Hematopoietic multipotent progenitor cell treated with erythropoietin and hydrocortisone succinate and interleukin-3 and kit ligand, for 8 days (in vitro differentiated cells): ENCODE measurements at places on chromosomes 4 and X.

- DNase-seq = no peak
These were observed 5.1 kb downstream of the PPARGC1A start for GRCh38 chr4:23884741-23885140.

GRCh38 chr4:165524532-165525190 lies 145.9 kb downstream of the CPE start:
- DNase-seq = no peak

DNA sequence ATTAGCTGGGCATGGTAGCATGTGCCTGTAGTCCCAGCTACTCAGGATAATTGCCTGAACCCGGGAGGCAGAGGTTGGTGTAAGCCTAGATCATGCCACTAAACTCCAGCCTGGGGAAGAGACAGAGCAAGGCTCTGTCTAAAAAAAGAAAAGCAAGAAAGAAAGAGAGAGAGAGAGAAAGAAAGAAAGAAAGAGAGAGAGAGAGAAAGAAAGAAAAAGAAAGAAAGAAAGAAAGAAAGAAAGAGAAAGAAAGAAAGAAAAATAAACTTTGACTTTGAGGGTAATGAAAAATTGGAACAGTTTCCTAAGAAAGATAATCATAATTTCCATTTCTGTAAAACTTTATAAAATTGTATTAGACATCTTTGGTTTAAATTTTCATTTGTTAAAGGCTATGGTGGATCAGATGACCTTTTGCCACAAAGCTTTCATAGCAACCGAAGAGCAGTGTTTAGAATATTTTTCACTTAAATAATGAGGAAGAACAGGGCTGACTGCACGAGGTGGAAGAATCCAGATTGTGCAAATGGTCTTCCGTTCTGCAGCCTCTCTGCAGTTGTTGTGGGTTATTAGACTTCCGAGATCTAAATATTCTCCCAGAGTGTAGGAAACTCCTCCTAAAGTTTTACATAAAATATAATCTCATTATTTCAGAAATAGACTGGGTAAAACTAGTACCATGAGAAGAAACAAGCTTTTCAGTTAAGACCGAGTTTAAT lies 55.9 kb downstream of the RBM47 start:
- no peak for DNase-seq

GRCh38 chr4:74794382-74795010 lies at the start of gene BTC:
Gene BTC, minus strand, starts transcription at chr4:74794523. Its CDS starts 198 bp downstream, at chr4:74794325.
- peak; percentile 31 for DNase-seq

GRCh38 chrX:103488794-103489193 lies 30.5 kb downstream of the RAB40A start:
- no peak for DNase-seq

DNA sequence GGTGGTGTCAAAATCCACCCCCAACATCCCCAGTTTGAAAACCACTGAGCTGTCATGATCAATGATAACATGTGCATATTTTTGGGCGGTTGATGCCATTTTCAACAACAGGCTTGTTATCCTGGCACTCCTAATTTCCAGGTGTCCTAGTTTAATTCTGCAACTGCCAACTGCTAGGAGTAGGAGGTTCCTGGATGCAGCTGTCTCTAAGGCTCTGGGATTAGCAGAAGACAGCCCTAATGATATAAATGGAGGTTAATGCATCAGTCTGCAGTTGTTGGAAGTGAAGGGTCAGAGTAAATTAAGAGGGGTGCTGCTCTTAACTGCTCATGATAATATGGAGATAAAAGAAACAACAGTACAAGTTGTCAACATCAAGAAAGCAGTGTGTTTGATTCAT lies 23.8 kb downstream of the ARFIP1 start:
- DNase-seq = no peak

GRCh38 chr4:28948501-28948900 lies 1771.7 kb upstream of the PCDH7 start:
- DNase-seq = no peak

DNA sequence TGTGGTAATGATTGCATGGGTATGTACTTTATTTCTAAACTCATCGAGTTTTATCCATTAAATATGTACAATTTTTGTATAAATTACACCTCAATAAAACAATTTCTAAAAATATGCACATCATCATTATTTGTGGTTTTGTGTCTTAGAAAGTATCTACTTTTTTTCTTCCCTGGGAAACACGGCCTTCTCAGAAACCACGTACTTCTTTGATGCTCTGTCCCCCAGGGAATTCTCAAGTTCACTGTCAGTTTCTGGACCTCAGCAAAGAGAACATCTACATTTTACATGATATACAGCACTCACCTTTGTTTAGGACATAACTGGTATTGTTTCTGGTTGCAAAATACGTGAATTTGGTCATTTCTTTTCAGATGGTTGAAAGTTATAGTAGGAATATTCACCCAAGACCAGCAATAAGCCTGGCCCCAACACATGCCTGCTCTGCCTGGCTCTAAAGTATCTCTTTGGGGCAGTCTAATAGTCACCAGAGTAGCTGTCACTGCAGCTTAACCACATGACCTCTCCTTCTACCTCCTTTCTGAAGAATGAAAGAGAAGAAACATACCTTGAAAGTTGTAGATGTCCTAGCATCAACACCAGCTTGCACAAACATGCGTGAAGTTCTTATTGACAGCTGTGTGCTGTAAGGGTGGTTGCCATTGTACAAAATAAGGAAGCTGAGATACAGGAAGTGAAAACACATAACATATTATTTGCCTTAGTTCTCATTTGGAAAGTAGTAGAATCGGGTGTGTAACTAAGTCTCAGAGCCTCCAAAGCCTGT lies 48.4 kb upstream of the SPANXN4 start:
- no peak for DNase-seq
